ENCODE measurements at places on chromosomes 16 and 17.
A peak's percentile ranks its signal among the peaks of the same experiment; 100 is the strongest.

DNA sequence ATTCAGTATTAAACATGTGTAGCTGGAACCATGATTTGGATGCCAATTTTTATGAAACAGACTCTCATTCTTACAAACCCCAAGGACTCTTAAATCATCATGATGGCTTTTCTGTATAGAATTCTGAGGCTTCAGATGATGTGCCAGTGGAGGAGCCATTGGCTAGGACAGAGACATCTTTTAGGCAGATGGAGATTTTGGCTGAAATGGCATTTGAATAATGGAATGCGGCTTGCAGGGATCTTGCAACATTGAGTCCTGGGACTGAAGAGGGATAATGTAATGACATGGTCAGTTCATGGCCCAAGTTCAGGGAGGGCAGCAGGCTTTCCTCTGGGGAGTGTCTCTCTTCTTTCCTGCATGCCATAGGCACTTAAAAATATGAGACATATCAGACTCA is 172.4 kb downstream of the ABCA8 start:
- no peak for DNase-seq

GRCh38 chr17:9336817-9337216 is 238.8 kb downstream of the STX8 start:
- no peak for DNase-seq

GRCh38 chr16:49527611-49528010 is 154.0 kb downstream of the C16orf78 start:
- DNase-seq = no peak

GRCh38 chr17:40791787-40792436 is 7.8 kb downstream of the KRT28 start:
- DNase-seq = no peak

DNA sequence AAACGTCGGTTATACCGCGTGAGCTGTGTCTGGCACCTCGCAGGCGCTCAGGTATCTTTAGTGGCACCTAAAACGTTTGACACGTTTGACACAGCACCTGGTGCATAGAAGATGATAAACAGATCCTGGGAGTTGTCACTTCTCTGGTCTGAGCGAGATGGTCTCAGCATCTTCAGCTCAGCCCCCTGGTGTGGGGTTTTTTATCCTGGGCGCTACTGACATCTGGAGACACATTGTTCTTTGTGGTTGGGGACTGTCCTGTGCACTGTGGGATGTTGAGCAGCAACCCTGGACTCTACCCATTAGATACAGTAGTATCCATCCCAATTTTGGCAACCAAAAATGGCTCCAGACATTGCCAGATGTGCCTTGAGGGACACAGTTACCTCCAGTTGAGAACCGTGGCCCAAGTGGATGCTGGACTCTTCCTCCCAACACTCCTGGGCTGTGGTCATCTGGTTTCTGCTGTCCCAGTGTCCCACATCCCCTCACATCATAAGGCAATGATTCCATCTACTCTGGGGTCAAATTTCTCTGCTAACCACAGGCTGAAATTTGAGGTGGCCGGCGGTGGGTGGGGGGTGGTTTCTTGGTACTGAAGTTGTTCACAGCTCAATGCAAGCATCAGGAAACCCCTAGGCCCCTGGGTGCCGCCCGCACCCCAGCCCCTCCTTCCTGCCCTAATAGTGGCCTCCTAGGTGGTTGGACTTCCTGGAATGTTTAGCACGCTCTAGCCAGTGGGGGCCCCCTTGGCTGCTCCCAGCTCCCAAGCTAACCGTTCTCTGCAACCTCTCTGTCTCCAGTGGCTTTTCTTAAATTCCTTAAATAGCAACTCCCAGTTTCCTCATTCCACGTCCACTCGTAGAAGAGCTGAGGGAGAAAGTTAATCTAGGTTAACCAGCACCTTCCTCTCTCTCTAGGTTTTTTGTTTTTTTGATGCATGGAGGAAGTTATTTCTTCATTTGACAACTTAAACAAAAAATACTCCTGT is 124.8 kb downstream of the ABCC1 start:
- peak; percentile 43 for DNase-seq

GRCh38 chr17:74776044-74776962 is at the start of gene NAT9:
Gene NAT9 (minus strand): TSS chr17:74776345. CDS start chr17:74775698, 647 bp downstream.
- peak; percentile 100 for DNase-seq

DNA sequence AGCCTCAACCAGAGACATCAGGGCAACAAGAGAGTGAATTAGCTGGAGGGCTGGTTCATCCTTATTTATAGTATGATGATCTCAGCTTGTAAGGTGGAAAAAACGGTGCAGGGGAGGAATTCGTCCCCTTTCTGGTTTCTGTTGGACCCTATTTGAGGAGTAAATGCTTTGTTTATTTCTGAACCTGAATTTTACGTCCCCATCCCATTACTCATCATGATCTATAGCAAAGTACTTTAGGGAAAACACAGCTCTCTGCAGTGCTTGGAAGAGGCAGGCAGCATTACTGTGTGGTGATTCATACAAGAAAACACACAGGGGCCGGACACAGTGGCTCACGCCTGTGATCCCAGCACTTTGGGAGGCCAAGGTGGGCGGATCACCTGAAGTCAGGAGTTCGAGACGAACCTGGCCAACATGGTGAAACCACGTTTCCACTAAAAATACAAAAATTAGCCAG is 8.0 kb upstream of the VAT1L start:
- DNase-seq = no peak

GRCh38 chr17:61235827-61236197 is 163.8 kb upstream of the TBX2 start:
- DNase-seq = no peak

GRCh38 chr17:65366102-65366844 is 195.2 kb downstream of the AXIN2 start:
- no peak for DNase-seq

- no peak for DNase-seq
These were observed 21.6 kb downstream of the VASN start for GRCh38 chr16:4393240-4393600.

DNA sequence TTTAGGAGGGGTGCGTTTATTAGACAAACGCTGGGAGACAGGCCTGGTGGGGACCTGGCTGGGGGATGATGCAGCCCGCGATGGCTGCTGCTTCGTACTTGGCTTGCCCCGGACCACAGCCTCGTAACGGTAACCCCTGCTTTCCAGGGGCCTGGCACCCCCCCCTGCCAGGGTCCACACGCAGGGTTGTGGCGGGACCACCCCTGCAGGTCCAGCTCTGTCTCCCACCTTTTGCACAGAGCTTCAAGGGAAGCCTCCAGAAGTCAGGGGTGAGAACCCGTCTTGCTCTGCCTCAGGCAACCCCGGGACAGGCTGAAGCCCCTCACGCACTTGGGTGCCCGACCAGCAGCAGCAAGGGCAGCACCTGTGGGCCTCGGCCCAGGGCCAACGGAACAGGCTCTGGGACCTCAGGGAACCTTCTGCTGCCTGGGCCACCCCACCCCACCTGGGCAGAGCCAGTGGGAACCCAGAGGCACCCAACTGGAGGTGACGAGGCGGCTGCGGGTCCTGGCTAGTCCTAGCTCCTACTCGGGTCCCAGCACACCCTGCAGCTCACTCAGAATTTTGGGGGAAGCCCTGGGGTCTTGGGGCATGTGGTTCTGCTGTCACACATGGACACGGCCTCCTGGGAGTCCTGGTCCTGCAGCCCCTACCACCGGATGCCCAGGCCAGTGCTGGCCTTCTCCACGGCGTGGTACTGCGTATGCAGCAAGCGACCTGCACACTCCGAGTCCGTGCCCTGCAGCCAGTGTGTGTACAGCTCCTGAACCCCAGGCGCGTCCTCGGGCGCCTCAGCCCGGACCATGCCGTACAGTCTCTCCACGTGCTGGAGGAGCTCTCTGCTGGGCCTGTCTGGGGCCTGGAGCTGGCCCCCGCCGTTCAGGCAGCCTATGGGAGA is 3.1 kb downstream of the HAGHL start:
- DNase-seq = no peak

GRCh38 chr17:28494445-28495188 is 11.5 kb upstream of the FOXN1 start:
- peak; percentile 93 for DNase-seq

DNA sequence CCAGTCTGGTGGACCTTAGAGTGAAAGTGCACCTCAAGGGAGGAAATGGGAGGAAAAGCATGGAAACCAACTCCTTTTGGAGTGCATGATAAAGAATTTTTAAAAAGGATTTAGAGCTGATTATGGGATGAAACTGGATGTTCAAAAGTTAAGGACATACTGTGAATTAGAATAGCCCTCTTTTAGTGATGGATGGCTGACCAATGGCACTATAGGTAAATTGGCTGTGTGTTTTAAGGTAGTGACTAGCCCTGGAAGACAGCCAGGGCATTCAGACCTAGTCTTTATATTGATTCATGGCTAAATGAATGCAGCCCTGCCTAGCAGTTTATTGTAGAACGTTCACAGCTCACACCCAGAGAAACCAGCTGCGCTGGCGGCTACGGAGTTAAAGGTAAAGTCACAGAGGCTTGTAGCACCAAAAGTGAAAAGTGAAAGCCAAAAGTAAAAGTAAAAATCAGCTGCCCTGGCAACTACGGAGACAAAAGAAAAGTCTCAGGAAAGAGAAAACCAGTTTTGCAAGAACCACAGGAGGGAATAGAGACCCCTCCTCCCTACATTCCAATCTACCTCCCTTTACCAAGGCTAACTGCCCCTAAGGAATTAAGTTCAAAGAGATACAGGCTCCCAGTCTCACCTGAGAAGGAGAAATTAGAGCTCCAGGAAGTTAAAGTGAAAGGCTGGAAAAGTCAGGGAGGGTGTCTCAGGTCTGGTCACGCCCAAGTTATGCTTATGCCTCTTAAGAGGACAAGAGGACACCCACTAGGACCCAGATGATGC is 21.8 kb downstream of the ACSM1 start:
- peak; percentile 47 for DNase-seq

- DNase-seq = no peak
These were observed 142.6 kb downstream of the UTP18 start for GRCh38 chr17:51402899-51403298.

DNA sequence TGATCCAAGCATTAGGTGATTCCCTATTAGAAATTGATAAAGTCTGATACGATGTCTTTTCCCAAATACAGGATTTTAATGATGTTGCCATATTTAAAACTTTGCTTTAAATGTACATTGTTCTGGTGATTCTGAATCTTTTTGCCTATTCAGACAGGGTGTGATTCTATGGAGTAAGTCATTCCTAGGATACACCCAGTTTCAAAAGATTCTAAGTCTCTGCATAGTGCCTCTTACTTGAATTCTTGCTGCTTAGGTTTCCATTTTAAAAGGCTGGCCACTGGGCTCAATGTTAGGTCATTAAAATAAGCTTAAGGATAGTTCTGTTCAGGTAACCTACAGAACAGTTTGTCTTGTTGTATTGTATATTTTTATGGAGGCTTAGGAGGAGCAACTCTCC is 22.0 kb upstream of the ARL2BP start:
- DNase-seq = no peak

GRCh38 chr16:17887963-17888362 is 417.2 kb upstream of the XYLT1 start:
- DNase-seq = no peak

Data from mesothelial cell of epicardium (in vitro differentiated cells).